ENCODE measurements at places on chromosomes 4 and X.

DNA sequence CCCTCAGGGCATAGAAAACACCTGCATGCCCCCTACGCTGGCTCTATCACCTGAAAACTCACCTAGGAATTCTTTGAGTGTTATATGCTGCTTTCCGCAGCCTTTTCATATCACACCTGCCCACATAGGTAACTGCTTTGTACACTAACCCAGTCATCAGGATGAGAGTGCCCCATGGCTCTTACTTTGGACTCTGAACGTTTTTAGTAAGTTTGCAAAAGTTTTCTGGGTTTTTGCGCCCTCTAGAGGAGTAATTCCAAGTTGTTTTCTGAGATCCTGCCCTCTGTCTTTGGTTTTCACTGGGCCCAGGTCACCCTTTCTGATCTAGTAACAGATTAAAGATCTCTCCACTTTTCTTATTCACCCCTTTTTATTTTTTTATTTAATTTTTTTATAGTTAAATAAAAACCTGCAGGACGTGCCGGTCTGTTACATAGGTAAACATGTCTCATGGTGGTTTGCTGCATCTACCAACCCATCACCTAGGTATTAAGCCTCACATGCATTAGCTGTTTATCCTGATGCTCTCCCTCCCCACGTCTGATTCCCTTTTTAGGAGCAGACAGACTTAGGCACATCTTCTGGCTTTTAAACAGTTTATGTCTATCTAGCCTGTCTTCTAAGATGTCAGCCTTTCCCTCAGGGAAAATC, 139.2 kb downstream of the NWD2 start:
- no peak for DNase-seq

DNA sequence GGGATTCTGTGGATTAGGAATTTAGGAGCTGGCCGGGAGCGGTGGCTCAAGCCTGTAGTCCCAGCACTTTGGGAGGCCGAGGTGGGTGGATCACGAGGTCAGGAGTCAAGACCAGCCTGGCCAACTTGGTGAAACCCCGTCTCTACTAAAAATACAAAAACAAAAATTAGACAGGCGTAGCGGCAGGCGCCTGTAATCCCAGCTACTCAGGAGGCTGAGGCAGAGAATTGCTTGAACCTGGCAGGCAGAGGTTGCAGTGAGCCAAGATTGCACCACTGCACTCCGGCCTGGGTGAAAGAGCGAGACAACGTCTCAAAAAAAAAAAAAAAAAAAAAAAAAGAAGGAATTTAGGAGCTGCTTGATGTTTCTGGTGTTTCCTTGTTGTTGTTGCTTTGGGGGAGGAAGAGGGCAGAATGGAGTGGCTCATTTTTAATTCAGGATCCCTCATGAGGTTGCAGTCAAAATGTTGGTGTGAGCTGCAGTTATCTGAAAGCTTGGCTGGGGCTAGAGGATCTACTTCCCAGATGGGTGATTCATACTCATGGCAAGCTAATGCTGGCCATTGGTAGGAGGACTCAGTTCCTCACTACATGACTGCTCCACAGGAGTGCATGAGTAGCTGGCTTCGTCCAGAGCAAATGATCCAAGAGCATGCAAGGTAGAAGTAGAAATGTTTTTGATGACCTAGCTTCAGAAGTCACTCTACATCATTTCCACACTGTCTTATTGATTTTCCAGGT, 26.5 kb upstream of the JADE1 start:
- no peak for DNase-seq

- DNase-seq, result no peak
These were observed 114.8 kb upstream of the ADRA2C start for GRCh38 chr4:3651267-3651845.

DNA sequence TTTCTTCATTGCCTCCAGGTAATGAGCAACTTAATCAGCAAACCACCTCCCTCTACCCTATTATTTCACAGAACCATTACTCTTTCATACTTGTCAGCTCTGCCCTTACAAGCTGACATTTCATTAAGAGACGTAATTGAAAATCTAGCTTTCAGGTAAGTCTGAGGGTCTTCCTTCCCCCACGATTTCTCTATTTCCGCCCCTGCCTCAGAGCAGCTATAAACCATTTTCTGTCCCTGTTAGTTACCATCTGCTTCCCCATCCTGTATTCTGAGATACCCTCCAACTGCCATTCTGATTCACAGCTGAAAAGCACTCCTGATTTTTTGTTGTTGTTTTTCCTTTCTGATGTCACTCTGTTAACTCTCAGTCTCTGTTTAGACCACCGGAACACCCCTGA, 37.1 kb downstream of the SH3RF1 start:
- DNase-seq, result no peak

- DNase-seq, result no peak
These were observed 21.3 kb downstream of the QDPR start for GRCh38 chr4:17490575-17491059.

DNA sequence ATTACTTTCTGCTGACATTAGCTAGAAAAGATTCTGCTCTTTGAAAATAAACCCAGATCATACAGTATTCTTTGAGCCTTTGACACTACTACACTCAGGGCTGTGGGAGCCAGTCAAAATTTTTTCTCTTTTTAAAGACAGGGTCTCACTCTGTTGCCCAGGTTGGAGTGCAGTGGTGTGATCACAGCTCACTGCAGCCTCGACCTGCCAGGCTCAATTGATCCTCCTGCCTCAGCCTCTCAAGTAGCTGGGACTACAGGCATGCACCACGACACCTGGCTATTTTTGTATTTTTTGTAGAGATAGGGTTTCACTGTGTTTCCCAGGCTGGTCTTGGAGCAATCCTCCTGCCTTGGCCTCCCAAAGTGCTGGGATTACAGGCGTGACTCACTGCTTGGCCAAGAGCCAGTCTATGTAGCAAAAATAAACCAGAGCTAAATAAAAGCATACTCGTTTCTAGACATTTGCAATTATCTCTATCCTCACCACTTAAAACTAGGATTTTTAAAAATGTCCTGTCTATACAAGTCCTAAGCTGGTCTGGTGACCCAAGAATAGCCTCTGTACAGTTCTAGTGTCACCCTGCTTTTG, 43.2 kb downstream of the AKAP4 start:
- no peak for DNase-seq

DNA sequence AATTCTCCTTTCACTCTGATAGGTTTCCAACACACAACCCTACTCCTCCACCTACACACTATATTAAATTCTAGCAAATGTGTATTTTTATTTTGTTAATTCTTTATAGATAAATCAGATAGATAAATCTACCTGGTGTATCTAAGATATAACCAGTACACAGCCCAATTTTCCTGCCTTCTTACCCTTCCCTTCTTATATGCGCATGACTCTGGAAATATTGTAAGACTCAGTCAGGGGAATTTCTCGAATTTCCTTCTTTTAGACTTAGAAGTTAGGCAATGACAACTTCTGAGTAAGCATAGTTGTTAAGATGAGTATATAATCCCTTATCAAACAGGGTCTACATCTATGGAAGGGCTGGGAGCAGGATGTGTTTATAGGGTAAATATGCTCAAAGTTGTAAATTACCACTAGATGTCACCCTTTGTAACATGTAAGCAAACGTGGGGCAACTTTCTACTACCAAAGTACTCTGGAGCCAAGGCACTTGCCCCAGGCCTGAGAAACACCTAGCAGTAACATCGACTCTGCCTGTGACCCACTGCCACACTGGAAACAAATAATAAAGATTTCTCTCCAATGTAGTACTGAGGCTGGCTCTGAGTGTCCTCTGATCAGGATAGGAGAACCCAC, 444.7 kb downstream of the IQCM start:
- no peak for DNase-seq

GRCh38 chr4:189767941-189768340, 172.7 kb upstream of the FRG1 start:
- DNase-seq, result no peak

DNA sequence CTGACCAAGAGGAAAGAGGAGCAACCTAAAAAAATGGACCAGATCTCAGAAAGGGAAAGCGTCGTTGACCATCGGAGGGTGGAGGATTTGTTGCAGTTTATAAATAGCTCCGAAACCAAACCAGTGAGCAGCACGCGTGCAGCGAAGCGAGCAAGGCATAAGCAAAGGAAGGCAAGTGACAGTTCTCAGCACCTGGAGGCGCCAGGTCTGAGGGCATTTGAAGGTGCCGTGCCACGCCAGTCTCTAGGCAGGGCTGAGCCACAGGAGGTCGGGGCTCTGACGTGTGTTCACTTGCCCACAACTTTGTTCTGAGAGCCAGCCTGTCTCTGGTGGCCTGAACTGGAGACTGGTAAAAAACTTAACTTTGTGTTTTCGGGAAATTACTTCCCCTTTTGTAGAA, 59.7 kb downstream of the TNIP2 start:
- no peak for DNase-seq

- DNase-seq, result no peak
These were observed 97.8 kb downstream of the TMEM47 start for GRCh38 chrX:34559325-34559724.

GRCh38 chr4:93835929-93836328, 7.4 kb downstream of the ATOH1 start:
- no peak for DNase-seq

DNA sequence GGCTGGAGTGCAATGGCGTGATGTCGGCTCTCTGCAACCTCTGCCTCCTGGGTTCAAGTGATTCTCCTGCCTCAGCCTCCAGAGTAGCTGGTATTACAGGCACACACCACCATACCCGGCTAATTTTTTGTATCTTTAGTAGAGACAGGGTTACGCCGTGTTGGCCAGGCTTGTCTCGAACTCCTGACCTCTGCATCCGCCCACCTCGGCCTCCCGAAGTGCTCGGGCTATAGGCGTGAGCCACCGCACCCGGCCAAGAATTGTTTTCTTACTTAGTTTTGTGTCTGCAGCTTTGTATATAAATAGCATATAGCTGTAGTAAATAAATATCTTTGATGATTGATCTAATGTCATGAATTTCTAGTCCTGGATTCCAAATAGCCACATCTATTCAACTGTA, 81.1 kb downstream of the IL1RAPL1 start:
- DNase-seq, result no peak

- no peak for DNase-seq
These were observed 162.7 kb downstream of the NAF1 start for GRCh38 chr4:163003979-163004378.

DNA sequence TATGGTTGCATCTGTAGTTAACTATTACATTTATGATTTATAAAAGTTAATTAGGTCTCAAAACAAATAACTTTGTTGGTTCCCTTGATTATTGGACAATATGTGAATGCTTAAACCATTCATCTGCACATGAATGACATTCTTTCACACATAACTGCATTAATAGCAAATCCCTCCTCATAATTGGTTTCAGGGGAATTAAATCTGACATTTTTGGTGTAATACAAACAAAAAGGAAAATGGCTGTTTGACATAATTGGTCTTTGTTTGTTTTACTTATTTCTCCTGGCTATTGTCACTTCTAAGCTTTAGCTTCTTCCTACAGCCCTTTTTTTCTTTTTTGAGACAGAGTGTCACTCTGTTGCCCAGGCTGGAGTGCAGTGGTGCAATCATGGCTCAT, 71.9 kb downstream of the TBC1D9 start:
- no peak for DNase-seq

DNA sequence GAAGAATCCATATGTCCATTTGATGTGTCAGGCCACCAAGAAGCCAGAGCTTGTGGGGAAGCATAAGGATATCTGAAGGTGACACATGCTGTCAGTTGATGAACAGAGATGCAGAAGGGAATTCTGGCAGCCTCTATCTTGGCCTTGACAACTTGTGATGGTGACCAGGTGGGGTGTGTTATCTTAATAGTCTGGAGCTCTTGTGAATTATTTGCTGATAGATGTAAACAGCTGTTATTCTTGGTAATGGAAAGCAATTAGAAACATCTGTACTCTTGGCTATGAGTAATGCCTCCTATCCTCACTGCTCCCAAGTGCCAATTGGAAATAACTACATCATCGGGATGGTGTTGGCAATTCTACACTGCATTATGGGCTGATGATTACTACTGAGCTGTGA, 51.9 kb downstream of the NAA11 start:
- no peak for DNase-seq

- DNase-seq, result no peak
These were observed 1036.2 kb upstream of the GRID2 start for GRCh38 chr4:91267543-91267942.

DNA sequence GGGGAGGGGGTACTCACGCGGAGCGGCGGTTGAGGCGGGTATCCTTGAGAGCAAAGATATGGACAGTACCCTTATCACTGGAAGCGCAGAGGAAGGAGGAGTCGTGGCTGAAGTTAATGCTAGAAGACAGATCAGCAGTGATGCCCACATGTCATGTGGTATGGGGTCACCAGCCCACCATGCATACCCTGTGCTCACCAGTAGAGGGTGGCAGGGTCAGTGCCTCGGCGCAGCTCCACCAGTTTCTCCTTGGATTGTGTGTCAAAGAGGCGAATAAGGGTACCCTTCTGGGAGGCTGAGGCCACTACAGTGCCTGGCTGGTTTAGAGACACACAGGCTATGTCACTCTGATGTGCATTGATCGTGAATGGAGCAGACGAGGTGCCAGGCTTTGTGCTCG, 1.5 kb upstream of the PRAF2 start:
- no peak for DNase-seq

- DNase-seq, result no peak
These were observed 349.2 kb downstream of the IQCM start for GRCh38 chr4:149466446-149466845.

GRCh38 chrX:21744721-21745120, 13.2 kb downstream of the SMPX start:
- DNase-seq, result no peak

DNA sequence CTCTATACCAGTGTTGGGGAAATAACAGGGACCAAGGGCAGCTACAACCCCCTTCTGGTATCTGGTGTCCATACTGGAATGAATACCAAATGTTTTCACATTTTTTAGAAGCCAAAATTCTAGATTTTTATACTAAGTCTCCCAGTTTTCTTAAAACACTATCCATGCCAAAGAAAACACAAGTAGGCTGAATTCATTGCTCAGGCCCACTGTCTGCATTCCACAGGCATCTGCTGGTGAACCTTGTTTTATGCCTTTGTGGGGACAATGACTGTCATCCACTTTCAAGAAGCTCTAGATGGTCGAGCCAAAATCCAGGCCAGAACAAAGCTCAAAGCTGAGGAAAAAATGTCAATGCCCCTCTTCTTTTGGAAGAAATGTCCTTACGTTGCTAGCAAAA, 213.4 kb upstream of the RASGEF1B start:
- no peak for DNase-seq

GRCh38 chrX:155744534-155744933, 131.8 kb upstream of the TMLHE start:
- DNase-seq, result no peak

- no peak for DNase-seq
These were observed 108.4 kb upstream of the ATXN3L start for GRCh38 chrX:13428053-13428786.

DNA sequence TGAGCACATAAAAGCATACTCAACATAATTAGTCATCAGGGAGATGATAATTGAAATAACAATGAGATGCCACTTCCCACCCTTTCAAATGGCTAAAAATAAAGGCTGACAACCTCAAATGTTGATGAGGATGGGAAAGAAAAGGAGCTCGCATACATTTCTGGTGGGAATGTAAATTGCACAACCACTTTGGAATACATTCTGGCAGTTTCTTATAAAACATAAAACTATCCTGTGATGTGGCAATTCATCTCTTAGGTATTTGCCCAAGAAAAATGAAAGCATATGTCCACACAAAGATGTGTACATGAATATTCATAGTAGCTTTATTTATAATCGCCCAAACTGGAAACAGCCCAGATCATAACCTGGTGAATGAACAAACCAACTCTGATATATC, 687 bp upstream of the ZNF275 start:
- no peak for DNase-seq

Measured in stimulated activated CD8-positive, alpha-beta memory T cell treated with anti-CD3 and anti-CD28 coated beads, Interleukin-7, amount 100 ng/mL, for 1 hour (primary cell).